ENCODE measurements at places on chromosomes 13 and 19.

- DNase-seq = no peak
These were observed 37.7 kb downstream of the MYO9B start for GRCh38 chr19:17113127-17113785.

DNA sequence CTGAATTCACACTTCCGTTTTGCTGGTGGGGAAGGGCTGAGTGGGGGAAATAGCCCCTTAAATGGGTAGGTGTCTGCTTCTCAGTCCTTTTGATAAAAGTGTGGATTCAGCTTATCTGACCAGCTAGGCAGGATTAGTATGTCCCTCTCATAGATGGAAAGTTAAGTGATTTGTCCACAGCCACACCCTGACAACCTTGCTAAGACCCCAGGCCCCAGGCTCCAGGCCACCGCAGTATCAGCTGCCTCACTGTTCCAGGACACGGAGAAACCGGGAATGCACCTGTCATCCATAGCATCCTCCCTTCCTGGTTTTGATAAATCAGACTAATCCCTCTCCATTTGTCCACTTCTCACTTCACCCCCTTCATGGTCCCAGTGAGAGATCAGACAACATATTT is 197.7 kb downstream of the USP12 start:
- no peak for DNase-seq

- no peak for DNase-seq
These were observed 1.0 kb downstream of the FSTL3 start for GRCh38 chr19:677201-677600.

GRCh38 chr19:3880471-3881271 is at the start of gene ATCAY:
ATCAY (plus strand) TSS chr19:3880685; CDS start chr19:3885768, 5,083 bp downstream.
- no peak for DNase-seq

- peak; percentile 19 for DNase-seq
These were observed 957 bp downstream of the NUMBL start for GRCh38 chr19:40689339-40690049.

DNA sequence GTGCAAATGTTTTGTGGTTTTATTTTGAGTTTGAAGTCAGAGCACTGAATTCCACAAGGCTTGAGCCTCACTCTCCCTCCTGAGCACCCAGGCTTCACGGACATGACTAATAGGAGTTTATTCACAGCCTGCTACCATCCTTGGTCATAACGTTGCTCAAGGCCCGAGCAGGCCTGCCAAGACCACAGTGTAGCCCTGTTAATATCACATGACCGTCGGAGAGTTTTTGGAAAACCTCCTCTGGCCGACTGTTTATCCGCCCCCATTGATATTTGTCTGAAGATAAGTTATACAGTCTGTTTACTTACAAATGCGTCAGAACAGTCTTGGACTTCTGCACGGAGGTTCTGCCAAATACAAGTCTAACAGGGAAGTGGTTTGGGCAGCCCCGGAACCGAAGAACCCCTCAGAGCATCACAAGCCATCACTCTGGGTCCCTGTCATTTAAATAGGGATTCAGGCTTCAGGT is 89.9 kb downstream of the COL4A2 start:
- no peak for DNase-seq

DNA sequence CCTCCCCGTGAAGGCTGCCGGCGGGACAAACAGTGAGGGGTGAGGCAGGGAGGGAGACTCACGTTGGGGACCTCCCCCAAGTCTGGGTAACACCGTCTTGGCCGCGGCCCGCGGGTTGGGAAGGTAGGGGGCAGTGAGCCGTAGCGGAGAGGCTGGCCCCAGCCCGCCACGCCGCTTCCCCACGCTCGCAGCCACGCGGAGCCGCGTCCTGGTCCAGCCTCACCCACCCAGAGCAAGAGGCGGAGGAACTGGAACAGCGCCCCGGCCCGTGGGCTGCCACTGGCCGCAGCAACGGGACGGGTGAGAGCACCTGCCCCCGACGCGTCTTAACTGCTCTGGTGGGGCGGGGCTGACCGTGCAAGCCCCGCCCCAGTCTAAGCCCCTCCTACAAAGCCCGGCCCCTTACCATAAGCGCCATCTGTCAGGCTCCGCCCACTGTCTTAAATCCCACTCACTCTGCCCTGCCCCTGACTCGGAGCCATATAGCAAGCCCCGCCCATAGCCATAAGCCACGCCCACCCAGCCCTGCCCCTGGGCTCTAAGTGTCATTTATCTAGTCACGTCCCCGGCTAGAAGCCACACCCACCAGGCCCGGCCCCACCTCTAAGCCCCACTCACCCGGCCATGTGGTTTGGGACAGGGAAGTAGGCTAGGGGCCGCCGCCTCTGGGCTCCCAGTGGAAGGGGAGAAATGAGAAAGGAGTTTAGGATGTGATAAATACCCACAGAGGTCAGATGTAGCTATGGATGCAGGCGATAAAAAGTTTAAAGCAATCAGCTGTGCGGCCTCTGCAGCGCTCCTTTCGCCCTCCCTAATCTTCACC is 2.1 kb upstream of the CCL25 start:
- peak; percentile 81 for DNase-seq

DNA sequence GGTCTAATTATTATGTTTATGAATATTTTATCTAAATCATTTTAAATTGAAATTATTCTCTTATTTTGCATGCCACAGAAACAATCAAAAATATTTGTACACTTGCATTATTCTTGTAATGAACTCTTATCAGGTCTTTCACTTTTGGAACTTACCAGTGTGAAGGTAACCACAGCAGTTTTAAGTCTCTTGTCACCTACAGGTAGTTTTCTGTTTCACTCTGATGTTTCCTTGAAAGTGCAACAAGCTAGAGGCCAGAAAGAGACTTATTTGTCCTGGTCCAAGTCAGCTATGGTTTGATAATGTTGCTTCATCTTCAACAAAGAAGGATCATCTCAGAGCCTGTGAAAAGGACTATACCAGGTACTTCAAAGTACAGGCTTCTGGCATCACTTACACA is 133.4 kb upstream of the NBEA start:
- no peak for DNase-seq

DNA sequence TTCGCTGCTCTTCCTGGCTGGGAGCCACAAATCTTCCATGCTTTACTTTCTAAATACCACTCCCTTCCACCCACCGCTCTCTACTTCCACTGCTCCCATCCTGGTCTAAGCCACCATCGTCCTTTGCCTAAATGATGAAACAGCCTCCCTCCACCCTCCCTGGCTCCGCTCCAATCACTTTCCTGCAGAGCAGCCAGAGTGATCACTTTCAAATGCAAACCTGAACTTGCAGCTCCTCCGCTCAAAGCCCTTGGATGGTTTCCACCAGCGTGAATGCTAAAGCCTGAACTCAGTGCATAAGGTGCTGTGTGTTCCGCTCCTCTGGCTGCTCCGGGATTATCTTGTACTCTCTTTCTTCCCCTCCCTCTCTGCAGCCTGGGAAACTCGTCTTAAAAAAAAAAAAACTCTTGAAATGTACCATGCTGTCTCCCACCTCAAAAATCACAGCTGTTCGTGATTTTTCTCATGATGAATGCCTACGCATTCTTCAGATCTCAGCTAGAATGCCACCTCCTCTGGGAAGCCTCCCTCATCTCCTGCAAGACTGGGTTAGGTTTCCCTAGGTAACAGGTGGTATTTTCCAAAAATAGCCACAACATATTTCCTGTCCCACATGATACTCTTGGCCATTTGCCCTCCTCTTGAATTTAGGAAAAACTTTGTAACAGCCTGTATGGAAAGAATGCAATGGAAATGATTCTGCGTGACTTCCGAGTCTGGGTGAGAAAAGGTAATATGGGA is 3.7 kb upstream of the SIN3B start:
- DNase-seq = no peak

DNA sequence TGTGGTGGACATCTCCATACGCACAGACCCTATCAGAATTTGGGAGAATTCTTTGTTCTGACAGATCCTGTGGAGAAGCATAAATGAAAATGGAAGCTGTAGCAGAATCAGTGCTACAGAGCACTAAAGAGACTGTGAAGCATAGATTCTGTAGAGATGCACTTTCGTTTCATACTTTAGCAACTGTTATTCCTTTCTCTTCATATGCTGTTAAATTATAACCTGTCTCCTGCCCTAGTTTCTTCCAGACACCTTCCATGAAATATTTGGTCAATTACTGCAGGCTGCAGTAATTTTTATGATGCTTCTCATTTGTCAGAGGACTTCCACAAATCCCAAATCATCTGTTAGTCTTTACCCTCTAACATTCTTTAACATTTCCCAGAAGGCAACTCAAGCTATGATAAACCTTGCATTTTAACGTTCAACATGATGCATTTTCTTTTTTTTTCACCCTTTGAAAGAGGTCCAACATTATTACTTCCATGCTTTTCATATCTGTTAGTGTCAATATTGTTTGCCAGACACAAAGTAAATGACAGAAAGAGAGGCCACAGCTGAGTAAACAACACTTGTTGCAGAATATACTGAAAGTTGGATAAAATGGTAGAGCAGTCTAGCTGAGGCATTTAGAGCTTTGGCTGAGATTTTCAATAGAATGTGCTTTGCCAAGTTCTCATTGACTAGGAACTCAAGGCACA is 412.7 kb downstream of the LMO7 start:
- DNase-seq = no peak

DNA sequence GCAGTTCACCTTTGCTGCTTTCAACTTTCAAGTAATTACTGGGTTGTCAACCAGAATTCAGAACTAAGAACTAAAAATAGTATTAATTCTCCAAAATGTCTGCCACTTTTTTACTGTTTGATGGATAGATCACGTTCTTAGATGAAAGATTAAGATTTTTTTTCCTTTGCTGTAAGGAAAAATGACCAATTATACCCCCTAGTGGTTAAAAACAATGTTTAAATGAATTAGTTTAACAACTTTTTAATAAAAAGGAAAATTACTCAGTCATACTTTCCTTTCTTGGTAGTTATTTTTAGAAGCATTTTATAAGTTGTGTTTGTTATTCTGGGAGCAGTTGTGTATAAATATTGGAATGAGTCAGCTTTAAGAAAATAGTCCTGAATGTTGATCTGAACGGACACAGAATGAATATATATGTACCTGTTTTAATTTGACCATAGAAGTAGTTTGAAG is 4.6 kb downstream of the TM9SF2 start:
- peak; percentile 25 for DNase-seq

DNA sequence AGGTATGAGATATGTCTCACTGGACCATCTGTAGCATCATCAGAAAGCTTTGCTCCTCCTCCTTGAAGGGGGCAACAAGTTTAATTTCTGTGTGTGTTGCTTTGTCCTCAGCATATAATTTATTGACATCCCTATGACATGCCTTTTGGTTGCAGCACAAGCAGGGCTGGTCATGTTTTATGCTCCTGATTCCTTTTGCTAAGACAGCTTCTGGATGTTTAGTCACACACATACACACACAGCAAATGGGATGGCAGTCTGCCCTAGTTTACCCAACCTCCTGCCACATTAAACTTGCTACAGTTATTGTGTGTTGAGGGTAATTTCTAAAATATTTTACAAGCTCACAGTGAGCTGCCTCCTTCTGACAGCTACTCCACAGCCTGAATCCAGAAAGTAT is 217.9 kb upstream of the RXFP2 start:
- no peak for DNase-seq

- DNase-seq = no peak
These were observed 133.0 kb downstream of the DCT start for GRCh38 chr13:94346261-94347019.

DNA sequence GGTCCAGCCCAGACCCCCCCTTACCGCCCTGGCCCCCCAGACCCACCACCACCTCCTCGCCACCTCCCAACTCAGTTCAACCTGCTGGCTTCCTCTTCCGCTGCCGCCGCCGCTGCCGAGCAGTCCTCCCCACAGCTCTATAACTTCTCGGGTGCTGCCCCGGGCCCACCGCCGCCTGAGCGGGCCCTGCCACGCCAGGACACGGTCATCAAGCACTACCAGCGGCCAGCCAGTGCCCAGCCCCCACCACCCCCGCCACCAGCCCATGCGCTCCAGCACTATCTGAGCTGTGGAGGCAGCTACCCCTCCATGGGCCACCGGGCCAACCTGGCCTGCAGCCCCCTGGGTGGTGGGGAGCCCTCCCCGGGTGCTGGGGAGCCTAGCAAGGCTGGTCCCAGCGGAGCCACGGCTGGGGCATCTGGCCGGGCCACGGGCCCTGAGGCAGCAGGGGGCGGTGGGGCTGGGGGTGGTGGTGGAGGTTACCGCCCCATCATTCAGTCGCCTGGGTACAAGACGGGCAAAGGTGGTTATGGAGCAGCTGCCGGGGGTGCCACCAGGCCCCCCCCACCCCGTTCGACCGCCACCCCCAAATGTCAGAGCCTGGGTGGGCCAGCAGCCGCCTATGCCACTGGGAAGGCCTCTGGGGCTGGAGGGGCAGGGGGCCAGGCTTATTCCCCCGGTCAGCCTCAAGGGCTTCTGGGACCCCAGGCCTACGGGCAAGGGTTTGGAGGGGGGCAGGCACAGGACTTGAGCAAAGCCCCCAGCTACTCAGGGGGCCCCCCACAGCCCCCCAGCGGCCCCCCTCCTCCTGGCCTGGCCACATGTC is 4.2 kb downstream of the PRR12 start:
- DNase-seq = no peak

DNA sequence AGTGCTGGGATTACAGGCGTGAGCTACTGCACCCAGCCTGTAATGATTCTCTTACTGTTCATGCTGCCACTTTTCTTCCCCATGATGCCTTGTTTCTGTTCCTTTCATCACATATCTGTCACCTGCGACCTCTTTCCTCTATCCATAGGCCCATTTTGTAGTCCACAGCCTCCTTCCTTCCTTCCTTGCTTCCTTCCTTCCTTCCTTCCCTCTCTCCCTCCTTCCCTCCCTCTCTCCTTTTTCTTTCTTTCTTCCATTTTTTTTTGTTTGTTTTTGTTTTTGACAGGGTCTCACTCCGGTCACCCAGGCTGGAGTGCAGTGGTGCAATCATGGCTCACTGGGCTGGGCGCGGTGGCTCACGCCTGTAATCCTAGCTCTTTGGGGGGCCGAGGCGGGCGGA is 4.2 kb downstream of the GYS1 start:
- DNase-seq = no peak

- DNase-seq = no peak
These were observed 8.2 kb downstream of the ZNF805 start for GRCh38 chr19:57248646-57249045.

GRCh38 chr19:56108447-56109195 is 12.5 kb downstream of the ZNF787 start:
- no peak for DNase-seq

DNA sequence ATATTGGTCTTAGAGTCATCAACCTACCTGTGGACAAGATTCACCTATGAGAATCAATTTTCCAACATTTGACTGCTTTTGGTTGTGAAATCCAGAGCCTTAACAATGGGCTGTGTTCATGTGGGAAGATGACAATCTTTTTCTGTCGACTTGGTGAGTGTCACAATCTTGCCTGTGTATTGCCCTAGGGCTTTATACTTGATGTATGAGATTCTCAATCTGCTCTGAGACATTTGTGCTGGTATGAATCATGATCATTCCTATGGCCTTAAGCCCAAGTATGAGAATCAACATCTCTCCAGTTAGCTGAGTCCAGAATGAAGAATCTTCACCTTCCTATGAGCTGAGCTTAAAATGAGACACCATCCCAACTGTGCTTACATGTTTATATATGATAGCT is 68.7 kb downstream of the ZNF726 start:
- DNase-seq = no peak

GRCh38 chr13:19910336-19911072 is 47.1 kb upstream of the ZMYM5 start:
- DNase-seq = no peak

Measured in CD4-positive, alpha-beta T cell treated with Interleukin-4 for 4 hours (primary cell).